ENCODE measurements at places on chromosomes 13 and 19.

GRCh38 chr19:23523863-23524262 lies 128.6 kb upstream of the ZNF91 start:
- no peak for DNase-seq

GRCh38 chr13:101967216-101967615 lies 434.6 kb downstream of the FGF14 start:
- no peak for DNase-seq

DNA sequence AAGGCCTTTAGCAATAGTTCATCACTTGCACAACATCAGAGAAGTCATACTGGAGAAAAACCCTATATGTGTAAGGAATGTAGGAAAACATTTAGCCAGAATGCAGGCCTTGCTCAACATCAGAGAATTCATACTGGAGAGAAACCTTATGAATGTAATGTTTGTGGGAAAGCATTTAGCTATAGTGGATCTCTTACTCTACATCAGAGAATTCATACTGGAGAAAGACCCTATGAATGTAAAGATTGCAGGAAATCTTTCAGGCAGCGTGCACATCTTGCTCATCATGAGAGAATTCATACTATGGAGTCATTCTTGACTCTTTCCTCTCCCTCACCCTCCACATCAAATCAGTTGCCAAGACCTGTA lies 19.8 kb downstream of the ZNF583 start:
- no peak for DNase-seq

DNA sequence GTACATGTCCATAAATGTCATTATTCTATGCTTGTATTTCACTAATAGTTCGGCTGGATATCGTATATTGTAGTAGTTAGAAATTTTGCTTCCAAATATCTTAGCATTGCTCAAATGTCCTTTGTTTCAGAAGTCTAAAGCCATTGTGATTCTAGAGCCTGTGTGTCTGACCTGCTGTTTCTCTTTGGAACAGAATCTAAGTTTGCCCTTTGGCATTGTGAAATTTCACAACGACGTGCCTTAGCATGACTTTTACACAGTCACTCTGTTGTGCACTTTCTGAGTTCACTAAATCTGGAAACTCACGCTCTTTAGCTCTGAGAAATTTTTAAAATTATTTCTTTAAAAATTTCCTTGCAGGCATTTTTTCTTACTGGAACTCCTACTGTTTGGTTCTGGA lies 152.2 kb downstream of the TBC1D4 start:
- DNase-seq, result no peak

DNA sequence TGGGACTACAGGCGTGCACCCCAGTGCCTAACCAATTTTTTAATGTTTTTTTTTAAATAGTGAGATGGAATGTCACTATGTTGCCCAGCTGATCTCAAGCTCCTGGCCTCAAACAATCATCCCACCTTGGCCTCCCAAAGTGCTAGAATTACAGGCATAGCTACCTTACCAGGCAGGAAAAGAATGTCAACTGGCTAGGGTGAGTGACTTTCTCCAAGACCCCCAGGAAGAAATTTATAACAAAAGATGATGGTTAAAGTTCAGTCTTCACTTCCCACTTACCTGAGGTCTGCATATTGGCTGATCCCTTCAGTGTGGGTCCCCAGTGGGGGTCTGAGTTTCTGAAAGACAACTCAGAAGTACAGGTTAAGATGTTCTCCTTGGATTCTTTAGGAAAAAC lies 893.0 kb downstream of the UQCRFS1 start:
- no peak for DNase-seq

DNA sequence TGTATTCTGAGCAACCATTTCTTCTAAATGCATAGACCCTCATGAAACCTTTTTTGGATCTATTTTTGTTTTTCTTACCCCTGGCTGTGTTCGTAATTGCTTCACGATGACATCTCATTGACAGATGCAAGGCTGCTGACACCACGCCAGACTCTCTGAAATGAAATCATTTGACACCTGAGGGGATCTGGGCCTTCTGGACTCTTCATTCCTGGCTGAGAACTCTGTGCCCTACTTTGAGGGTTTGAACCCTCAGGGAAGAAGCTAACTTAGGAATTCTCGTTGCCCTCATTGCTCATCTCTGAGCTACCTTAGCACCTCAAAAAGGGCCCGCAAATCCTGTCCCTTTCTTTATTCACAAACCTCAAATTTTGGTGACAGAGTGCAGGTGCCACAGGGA lies 40.5 kb upstream of the NBEA start:
- DNase-seq, result no peak

- no peak for DNase-seq
Measured at GRCh38 chr19:35177377-35178274, 23.1 kb downstream of the FXYD5 start.

DNA sequence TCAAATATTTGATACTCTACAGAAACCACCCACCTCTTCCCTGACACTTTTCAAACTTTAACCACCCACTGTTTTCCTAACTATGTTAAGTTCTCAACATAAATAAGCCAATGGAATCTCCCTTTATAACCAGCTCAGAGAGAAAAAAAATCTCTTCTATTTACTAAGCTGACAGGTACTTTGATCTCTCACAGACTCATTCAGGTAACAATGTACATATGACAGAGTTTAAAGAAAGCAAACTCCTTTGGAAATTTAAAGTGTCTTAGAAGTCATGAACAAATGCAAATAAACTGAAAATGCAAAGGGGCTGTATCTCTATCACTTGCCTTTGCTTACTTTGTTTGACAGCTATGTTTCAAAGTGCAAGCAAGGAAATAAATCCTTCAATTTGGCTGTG lies 109.3 kb downstream of the KLF12 start:
- no peak for DNase-seq

DNA sequence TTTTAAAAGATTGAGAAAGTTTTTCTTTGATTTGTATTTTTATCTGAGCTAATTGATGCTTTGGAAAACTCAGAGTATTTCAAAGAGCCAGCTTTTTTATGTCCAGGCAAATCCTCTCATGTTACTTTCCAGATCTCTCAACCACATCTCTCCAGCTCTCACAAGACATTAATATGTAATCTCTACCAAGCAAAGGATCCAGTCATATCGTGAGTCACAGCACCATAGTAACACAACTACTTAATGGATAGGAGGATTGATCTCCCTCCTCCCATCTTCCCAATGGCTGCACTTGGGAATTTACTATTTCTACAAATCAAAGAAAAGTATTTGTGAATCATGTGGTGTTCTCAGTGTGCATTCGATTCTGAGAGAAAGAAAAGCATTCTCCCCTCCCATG lies 63.3 kb downstream of the POU4F1 start:
- no peak for DNase-seq

GRCh38 chr19:50777830-50778303 lies 7.6 kb downstream of the GPR32 start:
- DNase-seq, result peak; percentile 60

Data from GF-D8 (cell line).